ENCODE measurements at places on chromosomes 6 and 20. TPM values are rescaled to one million over a fixed set of nuclear protein-coding genes. Genes with fewer than 3 reads are reported as not detected.

DNA sequence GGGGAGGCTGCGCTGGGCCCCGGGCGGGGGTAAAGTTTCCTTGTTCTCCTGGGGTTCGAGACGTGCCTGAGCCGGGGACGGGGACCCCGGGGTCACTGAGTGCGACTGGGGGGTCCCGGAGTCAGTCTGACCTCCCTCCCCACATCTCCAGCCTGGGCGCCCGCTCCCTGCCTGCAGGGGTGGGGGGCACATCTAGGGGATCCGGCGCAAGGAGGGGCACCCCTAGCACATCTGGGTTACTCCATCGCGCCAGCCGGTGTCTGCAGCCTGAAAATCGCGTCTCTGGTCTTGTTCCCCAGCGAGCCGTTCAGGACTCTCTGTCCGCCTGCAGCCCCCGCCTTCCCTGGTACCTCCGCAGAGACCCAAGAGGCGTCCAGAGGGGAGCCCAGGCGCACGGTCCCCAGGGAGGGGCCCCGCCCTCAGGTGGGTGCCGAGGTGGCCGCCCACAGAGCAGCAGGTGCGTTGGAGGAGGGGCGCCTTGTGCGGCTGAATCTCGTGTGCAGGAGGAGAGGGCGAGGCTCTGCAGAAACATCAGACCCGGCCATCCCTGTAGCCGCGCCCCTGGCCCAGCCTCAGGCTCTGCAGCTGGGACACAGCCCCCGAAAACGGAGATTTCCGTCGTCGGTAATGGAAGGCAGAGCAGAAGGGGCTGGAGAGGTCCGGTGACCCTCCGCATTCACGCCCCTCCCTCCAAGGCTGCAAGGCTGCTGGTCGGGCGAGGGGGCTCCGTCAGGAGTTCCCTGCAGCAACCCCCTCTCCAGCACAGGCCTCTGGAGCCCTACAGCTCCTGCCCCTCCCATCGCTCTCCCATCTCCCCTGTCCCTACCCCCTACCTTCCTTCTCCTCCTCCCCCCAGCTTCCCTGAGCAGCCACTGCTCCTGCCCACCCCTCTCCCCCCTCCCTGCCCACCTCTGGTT is 628 bp upstream of the CHRNA4 start:
- no peak for DNase-seq
- peaks cover 21% of the 10 kb centered on the region for H3K27me3 ChIP-seq
- H3K4me1 ChIP-seq, result no peaks in the 10 kb centered on the region
- H3K36me3 ChIP-seq, result no peaks in the 10 kb centered on the region
- no peak overlapping the region for H3K27ac ChIP-seq
- H3K4me3 ChIP-seq, result no peak overlapping the region

DNA sequence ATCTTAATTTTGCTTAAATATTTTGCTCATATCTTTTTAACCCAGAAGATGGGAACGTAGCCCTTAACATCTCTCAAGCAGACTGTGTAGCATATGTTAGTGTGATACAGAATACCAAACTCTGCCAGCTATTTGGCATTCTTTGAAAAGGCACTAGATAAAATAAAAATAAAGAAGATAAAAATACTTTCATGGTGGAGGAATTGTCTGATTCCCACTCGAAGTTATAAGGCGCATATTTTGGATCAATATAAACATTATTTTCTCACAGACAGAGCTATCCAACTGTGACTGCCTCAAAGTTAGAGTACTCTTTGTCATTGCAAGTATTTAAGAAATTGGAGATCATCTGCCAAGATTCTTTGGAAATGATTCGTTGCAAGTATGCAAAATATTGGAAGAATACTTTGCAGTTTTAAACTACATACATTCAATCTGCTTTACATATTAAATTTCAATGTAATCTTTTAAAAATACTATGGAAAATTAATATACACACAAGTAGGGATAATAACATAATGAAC is 10.8 kb upstream of the EEF1E1 start:
- no peaks in the 10 kb centered on the region for H3K27me3 ChIP-seq
- H3K36me3 ChIP-seq, result no peaks in the 10 kb centered on the region
- DNase-seq, result no peak

GRCh38 chr6:157898169-157898568 is 75.1 kb downstream of the SNX9 start:
- H3K4me3 ChIP-seq, result no peak overlapping the region
- H3K27ac ChIP-seq, result no peak overlapping the region
- no peaks in the 10 kb centered on the region for H3K36me3 ChIP-seq
- DNase-seq, result no peak
- no peaks in the 10 kb centered on the region for H3K4me1 ChIP-seq

GRCh38 chr6:147559006-147559405 is 50.5 kb downstream of the SAMD5 start:
- no peaks in the 10 kb centered on the region for H3K4me1 ChIP-seq
- no peak overlapping the region for H3K27ac ChIP-seq
- H3K36me3 ChIP-seq, result no peaks in the 10 kb centered on the region

The SLC22A3 gene
- total RNA-seq, result 50.2 TPM

The GJA10 gene
- total RNA-seq, result not detected

The LY6G6F gene
- total RNA-seq, result 3.7 TPM

The SRSF12 gene
- 1.0 TPM for total RNA-seq
